ENCODE measurements at places on chromosomes 5 and 9. TPM values are rescaled to one million over a fixed set of nuclear protein-coding genes. Genes with fewer than 3 reads are reported as not detected.

The SOHLH1 gene
- total RNA-seq: not detected

The GABBR2 gene
- not detected for total RNA-seq

The ASTN2 gene
- total RNA-seq: 1.7 TPM

The SHC3 gene
- total RNA-seq: 0.03 TPM

The MAMDC2 gene
- not detected for total RNA-seq

The TIMD4 gene
- 1.4 TPM for total RNA-seq

The COL15A1 gene
- total RNA-seq: 0.10 TPM

The PDE6A gene
- total RNA-seq: not detected

The TMEM174 gene
- not detected for total RNA-seq

The CXXC5 gene
- 1.2 TPM for total RNA-seq

The SCAI gene
- total RNA-seq: 4.1 TPM

The DDX4 gene
- 0.41 TPM for total RNA-seq

The C9orf153 gene
- not detected for total RNA-seq

The ASB6 gene
- 32.1 TPM for total RNA-seq

The GALT gene
- total RNA-seq: 30.3 TPM

The SLC25A2 gene
- 0.18 TPM for total RNA-seq

The ANKRD33B gene
- 9.7 TPM for total RNA-seq

The CYLC2 gene
- total RNA-seq: not detected

The MYORG gene
- 1.8 TPM for total RNA-seq

The PAPPA gene
- 0.28 TPM for total RNA-seq

The SLC23A1 gene
- not detected for total RNA-seq

The FAT2 gene
- not detected for total RNA-seq

The DAB2IP gene
- total RNA-seq: 0.24 TPM

The ZNF454 gene
- total RNA-seq: not detected

The NHP2 gene
- 417 TPM for total RNA-seq

The TRIM36 gene
- total RNA-seq: not detected

The IL33 gene
- total RNA-seq: not detected

The DPYSL3 gene
- 0.30 TPM for total RNA-seq

The SLC24A2 gene
- total RNA-seq: not detected

The CDH18 gene
- total RNA-seq: not detected

The TAF11L10 gene
- total RNA-seq: not detected

The SPINK4 gene
- not detected for total RNA-seq

The REEP2 gene
- 1.7 TPM for total RNA-seq

The RASGEF1C gene
- not detected for total RNA-seq

The POLR3G gene
- 17.9 TPM for total RNA-seq

The DMGDH gene
- total RNA-seq: not detected

The CD274 gene
- 33.7 TPM for total RNA-seq

The SHOC1 gene
- total RNA-seq: not detected

The ENTR1 gene
- total RNA-seq: 65.0 TPM

The TOR4A gene
- 3.6 TPM for total RNA-seq

The SLCO4C1 gene
- 0.11 TPM for total RNA-seq

The PTGES gene
- not detected for total RNA-seq

The SPINK13 gene
- not detected for total RNA-seq

The PSD2 gene
- total RNA-seq: not detected

The GMCL2 gene
- total RNA-seq: not detected

The APC gene
- total RNA-seq: 18.8 TPM

The IFNA21 gene
- total RNA-seq: not detected

The FRMD3 gene
- 0.68 TPM for total RNA-seq

The CMYA5 gene
- 0.10 TPM for total RNA-seq

The ARL14EPL gene
- total RNA-seq: not detected

The SNX30 gene
- 3.8 TPM for total RNA-seq

The NLN gene
- 40.9 TPM for total RNA-seq

The FOXD4L3 gene
- not detected for total RNA-seq

The PCDHGA4 gene
- 0.08 TPM for total RNA-seq

The PITX1 gene
- not detected for total RNA-seq

The PCDHGC5 gene
- not detected for total RNA-seq

Measured in activated T-cell treated with anti-CD3 and anti-CD28 coated beads, Interleukin-2, amount 50 U/mL, for 4 hours (primary cell).